IPS DF 6.9 (cell line): ENCODE measurements at places on chromosomes 16 and 17.

- DNase-seq: no peak
Observed at GRCh38 chr17:28519236-28519635, 13.1 kb downstream of the FOXN1 start.

DNA sequence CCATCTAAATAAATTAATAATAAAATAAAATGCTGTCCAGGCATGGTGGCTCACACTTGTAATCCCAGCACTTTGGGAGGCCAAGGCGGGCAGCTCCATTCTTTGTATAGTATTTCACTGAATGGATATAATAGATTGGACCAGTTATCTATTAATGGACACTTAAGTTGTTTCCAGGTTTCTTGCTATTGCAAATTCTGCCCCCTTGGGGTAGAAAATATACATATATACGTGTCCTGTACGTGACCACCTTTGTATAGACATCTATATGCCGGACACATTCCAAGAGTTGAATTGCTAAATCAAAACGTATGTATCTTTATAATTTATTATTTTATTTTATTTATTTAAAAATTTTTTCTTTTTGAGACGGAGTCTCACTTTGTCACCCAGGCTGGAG, 3.9 kb upstream of the EXOC7 start:
- DNase-seq: no peak

DNA sequence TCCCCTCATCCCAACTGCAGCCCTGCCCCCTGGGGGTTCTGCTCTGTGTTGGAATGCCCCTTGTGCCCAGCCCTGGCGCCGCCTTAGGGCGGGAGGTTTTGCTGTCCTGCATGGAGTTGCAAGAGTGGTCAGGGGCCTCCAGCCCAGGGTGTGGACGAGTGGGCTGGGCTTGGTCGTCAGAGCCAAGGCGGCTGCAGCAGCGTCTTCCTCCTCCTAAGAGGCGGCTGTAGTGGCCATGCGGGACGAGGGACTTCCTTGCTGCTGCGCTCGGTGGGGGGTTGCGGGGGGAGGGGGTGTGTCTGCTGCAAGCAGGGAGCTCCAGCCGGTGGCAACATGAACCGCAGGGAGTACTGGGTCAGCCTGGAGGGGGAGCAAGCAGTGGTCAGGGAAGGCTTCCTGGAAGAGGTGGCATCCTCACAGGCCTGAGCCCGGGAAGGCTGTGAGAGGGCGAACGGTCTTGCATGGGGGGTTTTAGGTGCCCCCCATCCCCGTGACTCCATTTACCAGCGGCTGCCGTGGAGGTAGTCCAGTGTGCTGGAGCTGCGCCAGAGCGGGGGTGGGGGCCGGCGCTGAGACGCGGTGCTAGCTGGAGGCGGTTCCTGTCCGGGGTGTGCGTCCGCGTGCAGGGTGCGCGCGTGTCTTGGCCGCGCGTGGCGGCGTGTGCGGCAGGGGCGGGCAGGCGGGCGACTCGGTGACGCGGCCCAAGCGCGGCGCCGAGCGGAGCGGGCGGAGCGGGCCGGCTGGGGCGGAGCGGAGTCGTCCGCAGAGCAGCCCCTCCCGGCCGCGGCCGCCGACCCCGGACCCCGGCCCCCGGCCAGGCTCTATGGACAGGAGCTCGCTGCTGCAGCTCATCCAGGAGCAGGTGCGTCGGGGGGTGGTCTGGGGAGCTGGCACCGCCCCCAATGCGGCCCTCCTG, at the start of gene RHBDL1:
Gene RHBDL1 (plus strand): TSS at position 704 of the 916 bp plus-strand sequence. CDS start 120 bp downstream, at position 824.
- no peak for DNase-seq

GRCh38 chr16:84964386-84965128, 46.8 kb downstream of the ZDHHC7 start:
- DNase-seq: no peak

DNA sequence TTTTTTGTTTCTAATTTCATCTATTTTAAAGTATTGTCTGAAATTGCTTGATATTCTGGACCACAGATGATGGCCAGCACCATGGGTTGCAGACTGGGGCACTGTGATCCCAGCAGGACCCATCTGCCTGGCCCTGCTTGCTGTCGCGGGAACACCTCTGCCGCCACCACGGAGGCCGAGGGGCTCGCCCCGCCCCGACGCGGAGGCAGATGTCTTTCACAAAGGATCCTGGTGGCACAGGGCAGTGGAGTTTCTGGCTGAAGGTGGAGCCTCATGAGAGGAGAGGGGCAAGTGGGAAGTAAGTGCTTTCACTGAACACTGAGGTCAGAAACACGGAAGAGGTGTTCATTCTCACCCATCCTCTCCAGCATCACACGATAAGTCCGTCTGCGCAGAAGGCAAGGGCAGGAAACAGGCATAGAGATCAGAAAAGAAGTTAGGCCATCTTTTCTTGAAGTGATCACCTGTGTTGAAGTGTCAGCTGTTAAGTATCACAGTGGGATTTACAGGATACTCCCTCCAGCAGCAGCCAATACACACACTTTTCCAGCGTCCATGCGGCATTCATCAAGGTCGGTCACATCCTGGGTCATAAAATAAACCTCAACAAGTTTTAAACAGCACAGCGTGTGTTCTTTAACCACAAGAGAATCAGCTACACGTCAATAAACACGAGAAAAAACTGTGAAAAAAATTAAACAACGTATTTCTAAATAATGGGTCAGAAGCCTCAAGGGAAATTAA, 194.5 kb downstream of the RPTOR start:
- no peak for DNase-seq

DNA sequence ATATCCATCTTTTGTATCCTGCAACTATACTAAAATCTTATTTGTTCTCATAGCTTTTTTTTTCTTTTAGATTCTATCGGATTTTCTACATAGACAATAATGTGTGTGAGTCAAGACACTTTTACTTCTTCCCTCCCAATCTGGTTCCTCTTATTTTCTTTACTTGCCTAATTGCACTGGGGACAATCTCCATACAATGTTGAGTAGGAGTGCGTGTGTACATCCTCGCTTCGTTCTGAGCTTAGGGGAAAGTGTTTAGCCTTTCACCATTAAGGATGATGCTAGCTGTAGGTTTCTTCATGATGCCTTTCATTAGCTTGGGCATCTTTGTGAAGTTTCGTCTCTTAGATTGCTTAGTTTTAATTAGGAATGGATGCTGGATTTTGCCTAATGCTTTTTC, 2.9 kb downstream of the SPATA32 start:
- no peak for DNase-seq

GRCh38 chr16:30567991-30568638, 3.4 kb downstream of the ZNF688 start:
- no peak for DNase-seq

- no peak for DNase-seq
Observed at GRCh38 chr17:40315206-40315605, 6.2 kb downstream of the RARA start.

GRCh38 chr16:63131503-63131902, 1095.3 kb upstream of the CDH8 start:
- DNase-seq: no peak

DNA sequence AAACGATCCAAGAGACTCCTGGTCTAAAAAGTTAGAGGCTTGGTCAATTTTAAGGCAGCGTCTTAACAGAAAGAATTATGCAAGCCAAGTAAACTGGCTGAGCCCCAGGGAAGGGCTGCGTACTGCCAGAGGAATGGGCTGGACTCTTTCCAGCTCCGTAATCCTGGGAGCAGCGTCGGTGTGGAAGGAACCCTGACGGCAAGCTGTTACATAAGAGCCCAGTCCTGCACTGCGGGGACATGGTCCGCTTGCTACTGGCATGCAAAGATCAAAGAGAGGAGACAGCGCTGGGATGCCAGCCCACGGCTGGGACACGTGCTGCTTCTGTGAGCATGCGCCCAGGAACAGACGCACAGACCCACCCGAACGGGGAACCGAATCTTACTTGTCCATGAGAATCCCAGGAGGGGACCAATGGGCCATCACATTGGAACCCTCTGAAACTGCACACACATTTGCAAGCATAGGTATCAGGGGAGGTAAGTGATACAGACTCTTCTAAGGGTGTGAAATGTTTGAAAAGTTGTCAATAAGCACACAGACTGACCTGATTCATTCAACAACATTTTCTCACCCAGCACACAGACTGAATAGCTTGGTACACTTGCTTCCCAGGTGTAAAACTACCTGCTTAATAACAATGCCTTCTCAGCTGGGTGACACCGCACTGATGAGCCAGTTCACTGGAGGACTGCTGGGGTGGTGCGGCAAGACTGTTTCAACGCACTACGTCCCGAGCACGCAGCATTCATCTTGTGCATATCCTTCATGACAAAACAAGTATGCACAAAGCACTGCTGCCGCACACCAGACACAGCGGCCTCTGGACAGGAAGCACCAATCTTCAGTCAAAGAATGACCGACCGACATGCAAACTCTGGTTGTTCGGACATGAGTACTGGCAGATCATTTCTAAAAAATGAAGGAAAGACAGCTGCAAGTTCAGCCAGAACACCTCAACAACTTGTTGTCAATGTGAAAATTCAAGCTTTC, 94.9 kb downstream of the ANKRD11 start:
- DNase-seq: no peak

GRCh38 chr16:65315081-65315780, 193.4 kb upstream of the CDH11 start:
- no peak for DNase-seq

DNA sequence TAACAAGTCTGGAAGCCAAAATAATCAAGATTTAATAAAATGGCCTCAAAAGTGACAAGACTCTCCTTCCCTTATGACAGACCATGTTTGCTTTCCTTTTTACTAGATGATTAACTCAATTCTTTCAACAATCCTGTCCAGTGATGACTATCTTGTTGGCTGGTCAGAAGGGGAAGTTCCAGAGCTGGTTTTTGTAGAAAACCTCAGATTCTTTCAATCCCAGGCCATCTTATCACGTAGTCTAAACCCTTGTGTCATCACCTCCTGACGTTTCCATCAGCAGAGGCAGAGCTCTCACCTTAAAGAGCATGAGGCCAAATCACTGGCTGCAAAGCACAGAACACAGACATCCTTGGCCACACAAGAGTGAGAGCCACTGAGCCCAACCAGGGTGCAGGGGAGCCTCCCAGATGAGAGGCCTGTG, 125.3 kb downstream of the ANKRD11 start:
- no peak for DNase-seq

DNA sequence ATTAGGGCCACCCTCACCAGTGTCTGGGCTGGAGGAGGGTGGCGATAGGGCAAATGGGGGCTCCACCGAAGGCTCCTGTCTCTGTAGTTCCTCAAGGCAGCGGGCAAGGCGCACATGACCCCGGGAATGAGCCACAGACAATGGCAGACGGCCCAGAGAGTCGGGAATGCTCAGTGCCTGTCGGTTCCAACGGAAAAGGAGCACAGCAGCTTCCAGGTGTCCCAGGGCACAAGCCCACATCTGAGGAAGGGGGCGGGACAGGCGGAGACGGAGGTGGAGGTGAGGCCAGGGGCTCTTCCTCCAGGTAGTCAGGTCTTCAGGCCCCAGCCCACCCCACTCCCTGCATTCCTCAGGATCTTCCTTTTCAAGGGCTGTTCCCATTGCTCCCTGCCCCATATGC, 5.1 kb upstream of the SPAG7 start:
- DNase-seq: no peak

GRCh38 chr17:76988796-76989195, 120.6 kb downstream of the MGAT5B start:
- no peak for DNase-seq

DNA sequence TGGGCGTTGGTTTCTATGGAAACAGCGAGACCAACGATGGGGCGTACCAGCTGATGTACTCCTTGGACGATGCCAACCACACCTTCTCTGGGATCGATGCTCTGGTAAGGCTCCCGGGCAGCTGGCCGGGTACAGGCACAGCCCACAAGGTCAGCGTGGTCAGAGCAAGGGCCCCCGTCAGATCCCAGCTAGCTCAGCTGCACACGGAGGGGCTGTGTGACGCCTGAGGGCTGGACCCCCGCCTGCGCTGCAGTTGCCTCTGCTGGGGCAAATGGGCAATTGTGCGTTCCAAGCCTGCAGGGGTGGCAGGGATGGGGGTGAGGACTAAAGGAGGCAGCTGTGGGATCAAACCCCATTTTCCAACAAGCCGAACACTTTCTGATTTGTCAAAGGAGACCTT, 17.5 kb downstream of the TTYH2 start:
- DNase-seq: no peak

- no peak for DNase-seq
Observed at GRCh38 chr17:6660101-6660500, 8.5 kb downstream of the C17orf100 start.

DNA sequence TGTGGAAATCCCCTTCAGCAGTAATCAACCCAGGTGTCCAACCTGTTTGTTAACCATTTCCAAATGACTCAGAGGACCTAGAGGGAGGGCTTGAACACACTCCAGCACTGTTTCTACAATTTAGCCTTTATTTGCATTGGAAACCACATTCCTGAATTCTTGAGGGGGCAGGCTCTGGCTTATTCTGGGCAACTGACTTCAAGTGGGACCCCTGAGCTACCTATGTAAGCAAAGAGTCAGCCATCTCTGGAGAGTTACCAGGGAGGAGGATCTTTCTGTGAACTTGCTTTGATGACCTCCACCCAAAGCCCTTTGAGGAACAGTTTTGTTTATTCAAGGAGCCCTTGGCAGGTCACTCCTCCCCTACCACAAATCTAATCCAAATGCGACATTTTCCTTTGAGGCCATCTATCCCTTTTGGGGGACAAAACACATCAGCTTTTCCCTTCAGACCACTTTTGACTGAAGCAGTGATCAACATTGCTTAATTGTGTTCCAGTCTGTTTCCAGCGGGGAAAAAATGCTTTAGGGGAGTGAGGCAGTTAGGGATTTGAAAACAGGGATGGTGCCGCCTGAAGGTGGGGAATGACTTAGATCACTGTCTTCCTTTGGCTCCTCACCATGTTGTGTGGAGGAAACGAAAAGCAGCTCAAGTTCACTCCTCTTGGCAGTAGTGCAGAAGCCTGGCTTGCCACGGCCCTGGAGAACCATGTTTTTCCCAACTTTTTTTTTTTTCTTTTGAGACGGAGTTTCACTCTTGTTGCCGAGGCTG, 46.2 kb downstream of the TUBD1 start:
- no peak for DNase-seq

DNA sequence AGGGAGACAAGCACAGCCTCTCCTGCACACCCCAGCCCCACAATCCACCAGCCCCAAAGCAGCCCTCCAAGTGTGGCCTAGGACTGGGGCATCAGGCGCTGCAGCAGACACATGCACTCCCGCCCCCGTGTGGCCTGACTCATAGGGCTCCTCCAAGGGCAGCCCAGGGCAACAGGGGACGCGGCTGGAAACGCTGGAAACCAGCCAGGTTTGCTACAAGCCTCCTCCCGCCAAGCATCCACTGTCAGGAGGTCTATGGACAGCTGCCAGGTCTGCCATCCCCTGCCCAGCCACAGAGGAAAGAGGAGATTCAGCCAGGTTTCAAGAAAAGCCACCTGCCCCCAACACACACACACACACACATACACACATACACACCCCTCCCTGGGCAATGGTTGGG, 25.8 kb downstream of the SRCIN1 start:
- no peak for DNase-seq

GRCh38 chr16:19410435-19411171, 7.1 kb upstream of the TMC5 start:
- DNase-seq: peak; percentile 48

- DNase-seq: no peak
Observed at GRCh38 chr17:63792055-63792729, 18.2 kb downstream of the DDX42 start.

DNA sequence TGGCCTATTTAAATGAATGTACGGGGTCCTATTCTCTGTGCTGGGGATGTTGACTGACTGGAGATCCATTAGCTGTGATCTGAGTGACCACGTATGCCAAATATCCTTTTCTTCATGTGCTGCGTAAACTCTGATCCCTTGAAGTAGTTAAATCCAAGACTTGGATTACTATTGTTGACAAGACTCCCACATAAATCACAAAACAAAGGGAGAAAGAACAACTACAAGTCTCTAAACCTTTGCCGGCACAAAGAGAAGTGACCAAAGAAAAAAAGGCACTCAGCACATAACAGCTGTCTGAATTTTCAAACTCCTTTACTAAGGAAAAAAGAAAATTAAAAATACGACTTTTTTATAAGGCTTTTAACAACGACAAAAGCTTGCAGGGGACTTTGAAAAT, 559.9 kb upstream of the CDH8 start:
- DNase-seq: no peak
